ENCODE measurements at places on chromosomes 3 and 15.
A peak's percentile ranks its signal among the peaks of the same experiment; 100 is the strongest.

DNA sequence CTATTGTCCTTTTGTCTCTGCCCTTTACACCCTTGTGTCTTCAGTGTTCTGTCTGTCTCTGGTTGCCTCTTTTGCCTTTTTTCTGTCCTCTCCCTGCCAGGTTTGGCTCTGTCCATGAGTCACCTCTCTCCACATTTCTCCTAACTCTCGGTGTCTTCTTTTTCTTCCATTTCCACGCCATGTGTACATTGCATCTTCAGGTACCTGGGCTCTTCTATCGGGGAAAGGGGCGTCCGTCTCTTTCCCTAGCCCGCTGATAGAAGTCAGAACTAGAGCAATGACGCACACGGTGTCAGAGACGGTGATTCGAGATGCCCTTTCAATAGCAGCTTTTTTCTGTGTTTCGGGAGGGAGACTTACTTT is 641 bp downstream of the OPA1 start:
- no peak for DNase-seq
- H3K36me3 ChIP-seq, result no peaks in the 10 kb centered on the region
- H3K4me1 ChIP-seq, result peaks cover 21% of the 10 kb centered on the region
- H3K27me3 ChIP-seq, result no peaks in the 10 kb centered on the region
- H3K4me3 ChIP-seq, result peak overlapping the region; percentile 78

DNA sequence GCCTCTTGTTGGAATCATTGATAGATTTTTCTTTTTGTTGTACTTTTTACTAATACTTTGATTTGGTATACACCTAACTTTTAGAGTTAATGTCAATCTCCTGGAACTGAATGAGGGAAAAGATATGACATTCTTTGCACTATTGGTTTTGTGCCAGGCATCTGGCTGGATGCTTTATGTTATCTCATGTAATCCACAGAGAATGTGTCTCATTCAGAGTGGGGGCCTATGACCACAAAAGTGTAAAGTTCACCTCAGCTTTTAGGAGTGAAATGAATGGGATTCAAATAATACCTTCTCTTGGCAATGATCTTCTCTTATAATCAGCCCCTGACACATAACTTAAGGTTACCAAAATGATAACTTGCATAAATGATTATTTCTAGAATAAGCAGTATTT is 329.1 kb upstream of the ROPN1 start:
- H3K4me1 ChIP-seq, result no peaks in the 10 kb centered on the region
- no peak for DNase-seq
- no peaks in the 10 kb centered on the region for H3K36me3 ChIP-seq
- no peak overlapping the region for H3K27ac ChIP-seq
- no peak overlapping the region for H3K4me3 ChIP-seq
- H3K27me3 ChIP-seq, result no peaks in the 10 kb centered on the region

GRCh38 chr3:107062310-107062709 is 314.9 kb upstream of the CCDC54 start:
- no peaks in the 10 kb centered on the region for H3K4me1 ChIP-seq
- no peak for DNase-seq
- H3K27ac ChIP-seq, result no peak overlapping the region
- no peaks in the 10 kb centered on the region for H3K36me3 ChIP-seq
- H3K27me3 ChIP-seq, result no peaks in the 10 kb centered on the region

GRCh38 chr3:181609030-181609767 is 102.5 kb upstream of the SOX2 start:
- no peak overlapping the region for H3K27ac ChIP-seq
- no peak overlapping the region for H3K4me3 ChIP-seq
- H3K27me3 ChIP-seq, result no peaks in the 10 kb centered on the region
- no peaks in the 10 kb centered on the region for H3K36me3 ChIP-seq

- peaks cover under 1% of the 10 kb centered on the region for H3K4me1 ChIP-seq
- H3K4me3 ChIP-seq, result no peak overlapping the region
- H3K27me3 ChIP-seq, result no peaks in the 10 kb centered on the region
- DNase-seq, result no peak
Measured at GRCh38 chr3:197427021-197427420, 128.6 kb upstream of the DLG1 start.

DNA sequence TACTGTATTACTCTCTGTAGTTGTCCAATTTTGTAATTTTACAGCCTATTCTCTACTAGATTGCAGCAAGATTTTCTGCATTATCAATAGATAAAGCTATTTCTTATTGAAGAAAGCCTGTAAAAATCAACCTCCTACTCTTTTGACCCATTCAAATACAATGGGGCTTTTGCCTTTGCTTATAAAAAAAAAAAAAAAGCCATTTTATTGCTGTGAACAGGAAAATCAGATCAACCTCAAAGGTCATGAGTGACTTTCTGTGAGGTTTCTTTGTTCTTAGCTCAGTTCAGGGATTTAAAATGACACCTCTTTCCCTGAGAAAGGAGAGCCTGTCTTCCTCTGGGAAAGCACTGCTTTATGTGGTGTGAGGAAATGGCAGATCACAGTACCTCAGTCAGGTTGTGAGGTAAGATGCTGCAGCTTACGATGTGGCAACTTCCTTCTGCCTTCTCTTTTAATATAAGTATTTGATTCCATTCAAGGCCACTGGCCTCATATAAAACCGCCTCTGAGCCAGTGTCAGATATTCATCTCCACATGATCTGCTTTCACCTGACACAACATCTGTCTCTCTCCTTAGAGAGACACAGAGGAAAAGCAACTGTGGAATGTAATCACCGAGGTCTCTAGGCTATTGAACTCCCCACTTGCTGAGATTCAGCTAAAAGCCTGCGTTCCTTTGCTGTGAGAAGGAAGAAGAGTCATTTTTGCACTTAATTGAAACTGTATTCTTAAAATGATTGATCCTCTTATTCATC is 161.5 kb upstream of the MB21D2 start:
- H3K4me3 ChIP-seq, result no peak overlapping the region
- H3K36me3 ChIP-seq, result no peaks in the 10 kb centered on the region
- no peaks in the 10 kb centered on the region for H3K27me3 ChIP-seq
- no peak overlapping the region for H3K27ac ChIP-seq

- no peaks in the 10 kb centered on the region for H3K27me3 ChIP-seq
- DNase-seq, result no peak
- no peaks in the 10 kb centered on the region for H3K36me3 ChIP-seq
Measured at GRCh38 chr15:45589256-45589655, 2.1 kb downstream of the BLOC1S6 start.

DNA sequence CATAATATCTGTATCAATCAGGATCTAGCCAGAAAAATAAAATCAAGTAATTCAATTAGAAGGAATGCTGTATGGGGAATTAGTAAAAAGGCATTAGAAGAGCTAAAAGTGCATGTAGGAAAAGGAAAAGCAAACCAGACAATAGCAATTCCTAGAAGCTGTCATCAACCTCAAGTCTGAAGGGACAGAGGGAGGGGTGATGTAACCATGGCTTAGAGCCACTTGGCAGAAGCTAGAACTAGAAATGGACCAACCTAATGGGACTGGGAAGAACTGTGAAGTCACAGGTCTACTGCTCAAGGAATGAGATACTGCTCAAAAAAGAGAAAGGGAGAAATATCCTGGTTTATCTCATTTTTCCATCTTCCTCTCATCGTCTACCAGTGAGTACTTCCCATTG is 590.7 kb upstream of the SGO1 start:
- H3K36me3 ChIP-seq, result no peaks in the 10 kb centered on the region
- H3K27ac ChIP-seq, result no peak overlapping the region
- peaks cover 14% of the 10 kb centered on the region for H3K4me1 ChIP-seq
- no peak for DNase-seq
- no peak overlapping the region for H3K4me3 ChIP-seq

DNA sequence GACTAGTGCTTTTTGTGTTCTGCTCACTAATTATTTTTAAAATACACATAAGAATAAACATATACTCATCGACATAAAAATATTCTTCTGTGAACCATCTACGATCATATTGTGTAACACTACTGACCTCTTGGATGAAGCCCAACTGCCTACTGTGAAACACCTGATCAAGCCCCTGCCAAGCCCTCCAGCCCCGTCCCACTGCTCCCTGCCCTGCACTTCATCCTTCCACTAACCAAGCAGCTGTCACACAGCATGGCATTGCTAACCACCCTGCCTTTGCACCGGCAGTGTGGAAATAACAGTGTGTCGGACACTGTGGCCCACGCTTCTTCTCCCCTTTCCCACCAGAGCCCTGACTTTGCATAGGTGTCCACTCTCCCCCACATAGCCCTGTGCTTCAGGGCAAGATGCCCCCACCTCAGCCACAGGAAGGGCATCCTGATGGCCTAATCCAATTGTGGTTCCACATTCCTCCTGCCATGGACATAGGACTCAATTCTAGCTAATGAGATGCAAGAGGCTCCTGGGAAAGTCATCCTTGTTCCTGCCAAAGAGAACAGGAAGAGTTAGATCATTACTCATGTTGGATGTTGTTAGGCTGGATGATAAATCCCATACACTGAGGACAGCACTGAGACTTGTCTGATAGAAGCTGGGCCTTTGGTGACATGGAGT is 35.0 kb upstream of the ARID3B start:
- H3K36me3 ChIP-seq, result no peaks in the 10 kb centered on the region
- H3K4me1 ChIP-seq, result no peaks in the 10 kb centered on the region
- H3K27ac ChIP-seq, result no peak overlapping the region
- DNase-seq, result no peak

DNA sequence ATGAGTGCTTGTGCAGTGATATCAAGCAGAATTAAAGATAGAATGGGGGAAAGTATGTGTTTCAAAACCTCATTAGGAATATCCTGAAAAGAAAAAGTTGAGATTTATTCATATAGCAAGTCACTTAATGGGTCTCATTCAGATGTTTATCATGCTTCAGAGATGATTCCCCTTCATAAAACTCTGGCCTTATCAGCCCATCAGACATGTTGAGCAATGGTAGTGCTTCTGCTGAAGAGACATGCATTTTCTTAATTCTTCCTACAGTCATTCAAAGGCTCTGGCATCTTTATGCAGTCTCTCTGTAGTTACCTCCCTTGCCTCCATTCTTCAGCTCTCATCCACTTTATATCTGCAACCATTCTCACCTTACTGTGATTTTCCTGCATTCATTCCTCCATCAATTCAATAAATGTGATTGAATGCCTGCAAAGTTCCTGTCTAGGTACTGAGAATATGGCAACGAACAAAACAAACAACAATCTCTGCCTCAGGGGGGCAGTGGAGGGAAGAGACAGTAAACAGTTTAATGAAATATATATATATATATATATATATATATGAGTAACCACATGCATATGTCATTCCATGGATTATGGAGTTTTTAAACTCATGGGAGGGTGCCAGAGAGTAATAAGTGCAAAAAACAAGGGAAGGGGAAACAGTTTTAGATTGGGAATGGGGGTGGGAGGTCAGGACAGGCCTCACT is 138.5 kb downstream of the NECTIN3 start:
- no peaks in the 10 kb centered on the region for H3K36me3 ChIP-seq
- H3K27me3 ChIP-seq, result no peaks in the 10 kb centered on the region
- no peak for DNase-seq
- H3K4me1 ChIP-seq, result no peaks in the 10 kb centered on the region

DNA sequence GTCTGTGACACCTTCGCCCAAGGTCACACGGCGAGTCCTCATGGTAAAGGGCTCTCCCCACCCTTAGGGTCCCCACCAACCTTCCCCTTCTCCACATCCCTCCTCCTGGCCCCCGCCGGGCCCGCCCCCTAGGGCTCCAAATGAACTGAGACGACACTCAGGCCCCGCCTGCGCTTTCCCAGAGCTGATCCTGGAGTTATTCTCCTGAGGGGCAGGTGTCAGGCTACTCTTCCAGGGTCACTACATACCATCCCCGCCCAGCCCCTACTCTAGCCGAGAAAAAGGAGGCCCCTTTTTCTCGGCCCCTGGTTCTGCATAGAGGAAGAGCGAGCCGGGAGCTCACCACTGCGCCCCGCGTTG is 292 bp downstream of the USP4 start:
- H3K27me3 ChIP-seq, result no peaks in the 10 kb centered on the region
- peak overlapping the region; percentile 67 for H3K27ac ChIP-seq
- DNase-seq, result no peak
- peak overlapping the region; percentile 90 for H3K4me3 ChIP-seq

DNA sequence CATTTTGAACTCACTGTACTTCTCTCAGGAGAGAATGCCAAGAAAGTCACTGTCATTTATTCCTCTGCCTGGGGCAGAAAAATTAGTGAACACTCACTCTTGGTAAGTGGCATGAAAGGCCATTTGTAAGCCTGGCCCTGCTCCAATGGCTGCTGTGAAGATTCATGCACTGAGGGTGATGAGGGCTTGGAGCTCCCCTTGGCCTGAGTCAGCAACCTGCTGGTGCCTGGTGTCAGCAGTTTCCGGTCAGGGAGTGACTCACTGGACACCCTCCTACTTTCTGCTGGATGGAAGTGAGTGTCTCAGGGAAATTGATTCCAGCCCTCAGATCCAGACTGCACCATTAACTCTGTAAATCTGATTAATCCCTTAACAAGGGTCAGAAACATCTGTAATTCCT is 37.6 kb downstream of the TRA2B start:
- H3K27me3 ChIP-seq, result no peaks in the 10 kb centered on the region
- no peak overlapping the region for H3K27ac ChIP-seq
- DNase-seq, result peak; percentile 37

GRCh38 chr3:88298189-88298588 is 148.4 kb downstream of the C3orf38 start:
- H3K36me3 ChIP-seq, result no peaks in the 10 kb centered on the region
- no peaks in the 10 kb centered on the region for H3K27me3 ChIP-seq
- H3K4me1 ChIP-seq, result no peaks in the 10 kb centered on the region
- no peak overlapping the region for H3K27ac ChIP-seq

DNA sequence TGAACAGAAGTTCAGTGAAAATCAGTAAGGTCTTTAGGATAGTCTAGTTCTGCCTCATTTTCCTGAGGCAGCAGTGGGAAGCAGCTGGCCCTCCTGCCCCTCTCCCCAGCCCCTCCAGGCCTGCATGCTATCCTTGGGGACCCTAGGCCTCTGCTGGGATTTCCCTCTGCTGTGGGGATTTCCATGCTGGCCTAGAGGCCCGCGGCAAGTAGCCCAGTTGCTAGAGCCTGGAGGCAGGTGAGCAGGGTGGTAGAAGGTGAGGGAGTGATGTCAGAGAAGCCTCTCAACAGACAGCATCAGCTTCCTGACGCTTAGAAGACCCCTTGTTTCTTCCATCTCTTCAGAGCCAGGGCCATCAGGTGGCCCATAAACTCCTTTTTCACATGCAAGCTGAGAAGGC is 305.8 kb upstream of the THBS1 start:
- H3K27ac ChIP-seq, result peak overlapping the region; percentile 25
- H3K4me1 ChIP-seq, result peaks cover 53% of the 10 kb centered on the region

DNA sequence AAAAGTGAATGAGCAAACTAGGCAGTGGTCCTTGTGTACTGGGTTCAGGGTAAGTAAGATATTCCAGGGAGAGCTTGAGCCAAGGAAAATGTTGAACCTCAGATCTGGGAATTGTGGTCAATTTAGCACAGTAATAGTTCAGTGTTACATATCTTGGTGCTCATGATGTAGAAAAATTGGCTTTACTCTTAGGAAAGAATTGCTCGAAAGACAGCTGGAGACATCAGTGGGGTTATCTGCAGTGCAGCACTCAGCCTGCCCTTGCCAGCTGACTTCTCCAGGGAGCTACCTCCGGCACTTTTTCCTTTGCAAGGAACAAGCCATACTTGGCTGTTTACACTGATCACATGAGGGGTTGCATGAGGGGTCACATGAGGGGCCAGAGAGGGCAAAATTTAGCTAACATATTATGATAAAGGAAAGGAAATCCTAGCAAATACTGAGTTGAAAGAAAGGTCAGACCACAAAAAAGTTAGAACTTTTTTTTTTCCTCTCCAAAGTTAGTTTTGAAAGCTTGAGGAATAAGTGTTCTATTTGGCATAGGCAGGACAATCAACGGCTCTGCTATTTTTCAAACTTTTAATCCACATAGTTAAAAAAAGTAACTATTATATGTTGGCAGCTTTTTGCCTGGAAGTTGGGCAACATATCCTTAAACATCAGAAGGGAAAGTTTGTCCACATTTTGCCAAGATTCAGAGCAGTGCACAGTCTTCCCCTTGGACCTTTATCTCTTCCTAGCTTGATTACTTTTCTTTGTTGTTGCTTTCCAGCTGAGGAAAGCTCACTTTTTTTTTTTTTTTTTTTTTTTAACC is 92.4 kb downstream of the COL6A6 start:
- DNase-seq, result peak; percentile 15
- no peak overlapping the region for H3K27ac ChIP-seq
- H3K36me3 ChIP-seq, result no peaks in the 10 kb centered on the region

Data from body of pancreas (tissue), 4 donors.